GM12891 (cell line): ENCODE measurements at places on chromosomes 4 and X.
A peak's percentile ranks its signal among the peaks of the same experiment; 100 is the strongest.

GRCh38 chrX:39261446-39262147 lies 460.3 kb downstream of the MID1IP1 start:
- DNase-seq = peak; percentile 1

GRCh38 chrX:113929004-113929403 lies 654.9 kb upstream of the HTR2C start:
- no peak for DNase-seq

- no peak for DNase-seq
These were observed 113.4 kb upstream of the TMEM47 start for GRCh38 chrX:34770511-34770910.

DNA sequence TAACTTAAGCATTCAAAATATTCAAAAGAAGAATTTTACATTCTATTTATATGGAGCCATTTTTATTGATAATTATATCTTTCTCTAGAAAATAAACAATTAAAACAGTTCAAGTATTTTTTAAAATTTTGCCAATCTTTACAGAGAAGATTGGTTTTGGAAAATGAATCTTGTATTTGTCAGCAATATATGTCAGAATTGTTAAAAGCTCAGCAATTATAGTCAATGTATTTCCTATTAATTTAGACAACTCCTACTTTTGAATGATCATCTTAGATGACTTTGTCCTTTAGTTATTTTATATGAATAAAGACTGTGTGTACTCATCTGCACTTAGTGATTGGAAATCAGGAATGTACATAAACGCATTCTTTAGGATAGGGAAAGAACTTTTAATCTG lies 223.9 kb upstream of the MAD2L1 start:
- no peak for DNase-seq

- peak; percentile 76 for DNase-seq
These were observed 31.5 kb downstream of the NOP14 start for GRCh38 chr4:2931512-2932301.

GRCh38 chr4:185711726-185712125 lies 100.3 kb downstream of the SORBS2 start:
- DNase-seq = no peak

- no peak for DNase-seq
These were observed 26.3 kb downstream of the FLNA start for GRCh38 chrX:154348114-154348531.

DNA sequence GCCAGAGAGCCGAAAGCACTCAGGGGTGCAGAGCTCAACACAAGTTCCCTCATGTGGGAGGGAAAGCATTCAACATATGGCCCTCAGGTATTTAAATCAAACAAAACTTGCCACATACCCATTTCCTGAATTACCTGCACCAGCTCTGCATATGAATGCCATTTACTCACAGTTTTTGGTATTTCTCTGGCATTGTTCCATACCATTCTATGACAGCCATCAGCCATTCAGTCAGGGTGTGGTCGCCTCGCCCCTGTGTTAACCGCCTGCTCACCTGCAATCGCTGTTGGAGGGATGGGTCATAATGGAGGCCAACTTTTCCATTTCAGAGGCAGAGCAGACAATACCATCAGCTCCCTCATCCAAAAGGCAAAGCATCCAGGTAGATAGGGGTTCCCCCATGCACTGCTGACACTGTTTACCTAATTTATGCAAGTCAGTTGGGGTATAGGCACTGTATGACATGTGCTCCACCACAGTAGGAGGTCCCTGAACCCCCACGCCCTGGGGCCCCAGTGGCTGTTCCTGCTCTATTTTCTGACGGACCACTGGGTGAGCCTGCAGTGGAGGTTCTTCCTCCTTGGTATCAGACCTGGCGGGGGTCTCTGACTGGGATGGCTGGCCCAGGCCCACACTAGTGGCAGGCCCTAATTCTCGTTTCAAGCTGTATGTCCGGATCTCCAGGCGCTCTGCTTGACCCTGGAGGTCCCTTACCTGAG lies 227.1 kb downstream of the ADGRL3 start:
- DNase-seq = no peak

DNA sequence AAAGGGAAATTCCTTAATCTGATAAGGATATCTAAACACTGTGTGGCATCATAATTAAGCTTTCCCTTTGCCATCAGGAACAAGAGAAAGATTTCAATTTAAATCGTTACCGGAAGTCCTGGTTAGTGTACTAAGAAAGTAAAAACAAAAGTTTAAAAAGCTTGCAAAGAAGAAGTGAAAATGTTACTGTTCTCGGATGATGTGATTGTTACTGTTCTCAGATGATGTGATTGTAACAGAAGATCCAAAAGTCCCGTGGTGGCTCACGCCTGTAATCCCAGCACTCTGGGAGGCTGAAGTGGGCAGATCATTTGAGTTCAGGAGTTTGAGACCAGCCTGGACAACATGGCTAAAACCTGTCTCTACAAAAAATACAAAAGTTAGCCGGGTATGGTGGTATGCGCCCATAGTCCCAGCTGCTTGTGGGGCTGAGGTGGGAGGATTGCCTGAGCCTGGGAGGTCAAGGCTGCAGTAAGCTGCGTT lies 62.5 kb downstream of the RGS12 start:
- DNase-seq = no peak

GRCh38 chr4:152063621-152064240 lies 302.9 kb upstream of the GATB start:
- no peak for DNase-seq

DNA sequence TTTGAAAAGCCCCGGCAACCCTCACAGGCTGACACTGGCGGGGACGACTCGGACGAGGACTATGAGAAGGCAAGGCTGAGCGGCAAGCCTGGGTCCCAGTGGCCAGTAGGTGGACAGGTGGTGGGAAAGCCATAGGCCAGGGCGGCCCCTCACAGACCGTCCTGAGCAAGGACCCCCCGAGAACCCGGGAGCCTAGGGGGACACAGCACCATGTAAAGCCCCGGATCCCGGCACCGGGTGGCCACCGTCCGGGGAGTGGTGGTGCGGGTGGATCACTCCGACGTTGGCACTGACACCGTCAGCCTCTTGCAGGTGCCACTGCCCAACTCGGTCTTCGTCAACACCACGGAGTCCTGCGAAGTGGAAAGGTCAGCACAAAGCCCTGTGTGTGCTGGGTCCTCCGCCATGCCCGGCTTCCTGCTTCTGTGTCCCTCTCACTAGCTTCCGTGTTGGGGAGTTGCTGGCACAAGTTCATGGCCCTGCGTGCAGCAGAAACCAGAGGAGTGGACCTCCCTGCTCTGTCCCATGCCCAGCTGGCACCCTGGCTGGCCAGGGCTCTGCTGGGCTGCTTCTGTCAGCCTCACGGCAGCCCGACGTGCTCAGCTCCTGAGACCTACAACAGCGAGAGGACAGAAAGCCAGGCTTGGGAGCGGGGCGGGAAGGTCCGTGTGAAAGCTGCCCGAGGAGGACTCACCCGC lies 11.9 kb upstream of the ADD1 start:
- DNase-seq = peak; percentile 11

DNA sequence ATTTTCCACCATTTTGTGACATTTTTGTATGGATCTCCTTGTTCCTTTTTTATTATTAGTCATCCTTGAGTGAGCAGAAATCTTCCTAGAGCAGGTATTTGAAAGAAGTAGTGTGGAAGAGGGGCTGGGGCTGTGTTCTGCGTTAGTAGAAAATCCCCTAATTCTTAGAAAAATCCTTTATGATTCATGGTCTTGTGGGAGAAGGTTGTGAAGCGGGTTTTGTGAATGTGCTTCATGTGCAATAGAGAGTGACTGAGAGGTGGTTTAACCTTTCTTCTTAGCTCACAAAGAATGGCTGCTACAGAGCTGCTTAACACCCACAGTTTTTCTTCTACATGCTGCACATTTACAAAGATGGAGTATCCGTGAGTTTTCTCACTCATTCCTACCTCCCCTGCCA lies 220.5 kb downstream of the IDS start:
- no peak for DNase-seq

DNA sequence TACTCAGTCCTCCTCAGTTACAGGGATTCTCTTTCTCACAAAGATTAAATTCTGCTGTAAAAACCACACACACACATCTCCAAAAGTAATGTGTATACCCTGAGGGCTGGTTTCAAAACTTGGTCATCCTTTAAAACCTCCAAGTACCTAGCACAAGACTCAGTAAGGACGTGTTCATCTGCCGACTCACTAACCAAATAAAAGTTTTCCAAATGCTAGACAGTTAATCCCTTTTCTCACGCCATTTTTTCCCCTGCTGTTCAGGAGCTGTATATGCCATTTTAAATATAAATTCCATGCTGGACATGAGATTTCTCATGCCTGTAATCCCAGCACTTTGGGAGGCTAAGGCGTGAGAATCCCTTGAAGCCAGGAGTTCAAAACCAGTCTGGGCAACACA lies 3.9 kb upstream of the SAT1 start:
- no peak for DNase-seq

DNA sequence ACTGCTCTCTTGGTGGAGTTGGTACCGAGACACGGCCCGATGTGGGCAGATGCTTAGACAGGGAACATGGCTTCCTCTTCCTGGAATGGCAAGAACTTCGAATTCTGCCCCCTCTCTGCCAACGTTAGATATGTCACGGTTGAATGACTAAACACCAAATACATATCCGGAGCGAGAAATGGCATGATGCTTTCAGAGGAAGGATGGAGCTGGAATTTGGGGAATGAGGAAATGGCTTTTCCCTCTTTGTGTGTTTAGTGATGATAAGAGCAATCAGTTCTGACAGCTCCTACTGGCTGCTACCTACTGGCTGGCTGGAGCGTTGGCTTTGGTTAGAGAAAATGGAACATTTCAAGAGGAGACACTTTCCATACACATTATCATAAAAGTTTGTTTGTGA lies 140.0 kb downstream of the DHRSX start:
- DNase-seq = no peak

DNA sequence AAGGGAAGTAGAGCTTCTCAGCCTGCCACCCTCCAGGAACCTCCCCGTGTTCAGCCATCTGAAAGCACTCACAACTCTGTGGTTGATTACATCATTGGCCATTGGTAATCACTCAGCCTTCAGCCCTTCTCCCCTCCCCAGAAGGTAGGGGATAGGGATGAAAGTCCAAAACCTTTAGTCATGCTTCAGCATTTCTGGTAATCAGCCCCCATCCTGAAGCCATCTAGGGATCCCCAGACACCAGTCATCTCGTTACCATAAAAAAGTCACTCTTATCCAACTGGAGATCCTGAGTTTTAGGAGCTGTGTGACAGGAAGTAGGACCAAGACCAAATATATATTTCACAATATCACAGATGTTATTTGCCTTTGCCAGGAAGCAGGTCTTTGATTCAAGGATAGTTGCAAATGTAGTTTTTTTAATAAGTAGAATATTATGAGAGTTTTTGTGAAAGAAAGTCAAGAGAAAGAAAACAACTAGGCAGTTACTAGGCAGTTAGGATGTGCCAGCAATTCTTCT lies 364.6 kb upstream of the NOCT start:
- DNase-seq = no peak

- DNase-seq = no peak
These were observed 1027.3 kb downstream of the PCDH18 start for GRCh38 chr4:136505020-136505419.

- DNase-seq = no peak
These were observed 130.1 kb upstream of the MAGEB18 start for GRCh38 chrX:26008042-26008441.

GRCh38 chr4:143186649-143187048 lies 1.9 kb downstream of the USP38 start:
- no peak for DNase-seq

GRCh38 chr4:123553279-123553678 lies 156.7 kb downstream of the SPRY1 start:
- no peak for DNase-seq

DNA sequence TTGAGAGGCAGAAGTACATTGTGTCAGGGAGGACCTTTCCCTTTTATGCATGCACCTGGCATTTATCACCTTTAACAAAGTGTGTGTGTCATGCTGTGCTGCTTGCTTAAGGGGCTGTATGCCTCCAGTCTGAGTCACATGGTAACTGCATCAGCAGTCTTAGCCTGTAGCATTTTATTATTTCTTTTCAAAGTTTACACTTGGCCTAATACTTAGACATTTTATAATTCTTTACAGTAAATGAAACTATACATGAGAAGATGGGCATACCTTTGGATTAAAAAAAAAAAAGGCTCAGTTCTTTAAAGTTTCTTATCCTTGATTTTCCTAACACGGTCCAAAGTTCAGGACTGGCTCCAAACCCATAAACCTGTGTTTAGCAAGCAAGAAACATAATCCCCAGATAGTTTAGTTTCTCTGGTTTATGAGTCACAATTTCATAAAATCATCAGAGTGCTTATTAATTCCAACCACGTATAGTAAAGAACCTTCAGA lies 14.6 kb downstream of the NPNT start:
- no peak for DNase-seq

- no peak for DNase-seq
These were observed 9.6 kb upstream of the PSAPL1 start for GRCh38 chr4:7444314-7444713.

GRCh38 chrX:120468071-120468470 lies 1.0 kb downstream of the LAMP2 start:
- no peak for DNase-seq

GRCh38 chr4:55184600-55185523 lies 59.5 kb upstream of the KDR start:
- DNase-seq = peak; percentile 13
